ENCODE measurements at places on chromosomes 2 and 18. TPM values are rescaled to one million over a fixed set of nuclear protein-coding genes. Genes with fewer than 3 reads are reported as not detected.

NCK2 gene
- 38.4 TPM for total RNA-seq

AFF3 gene
- 8.1 TPM for total RNA-seq

UGT1A6 gene
- total RNA-seq = 3.0 TPM

RHOB gene
- 157 TPM for total RNA-seq

NOL4 gene
- total RNA-seq = 1.3 TPM

KIF1A gene
- 0.89 TPM for total RNA-seq

CTAGE1 gene
- not detected for total RNA-seq

SPP2 gene
- total RNA-seq = not detected

SLC9A2 gene
- total RNA-seq = 6.8 TPM

FBXO48 gene
- total RNA-seq = 0.79 TPM

SERPINB13 gene
- total RNA-seq = 21.2 TPM
